ENCODE measurements at places on chromosomes 11 and 22.
A peak's percentile ranks its signal among the peaks of the same experiment; 100 is the strongest.

DNA sequence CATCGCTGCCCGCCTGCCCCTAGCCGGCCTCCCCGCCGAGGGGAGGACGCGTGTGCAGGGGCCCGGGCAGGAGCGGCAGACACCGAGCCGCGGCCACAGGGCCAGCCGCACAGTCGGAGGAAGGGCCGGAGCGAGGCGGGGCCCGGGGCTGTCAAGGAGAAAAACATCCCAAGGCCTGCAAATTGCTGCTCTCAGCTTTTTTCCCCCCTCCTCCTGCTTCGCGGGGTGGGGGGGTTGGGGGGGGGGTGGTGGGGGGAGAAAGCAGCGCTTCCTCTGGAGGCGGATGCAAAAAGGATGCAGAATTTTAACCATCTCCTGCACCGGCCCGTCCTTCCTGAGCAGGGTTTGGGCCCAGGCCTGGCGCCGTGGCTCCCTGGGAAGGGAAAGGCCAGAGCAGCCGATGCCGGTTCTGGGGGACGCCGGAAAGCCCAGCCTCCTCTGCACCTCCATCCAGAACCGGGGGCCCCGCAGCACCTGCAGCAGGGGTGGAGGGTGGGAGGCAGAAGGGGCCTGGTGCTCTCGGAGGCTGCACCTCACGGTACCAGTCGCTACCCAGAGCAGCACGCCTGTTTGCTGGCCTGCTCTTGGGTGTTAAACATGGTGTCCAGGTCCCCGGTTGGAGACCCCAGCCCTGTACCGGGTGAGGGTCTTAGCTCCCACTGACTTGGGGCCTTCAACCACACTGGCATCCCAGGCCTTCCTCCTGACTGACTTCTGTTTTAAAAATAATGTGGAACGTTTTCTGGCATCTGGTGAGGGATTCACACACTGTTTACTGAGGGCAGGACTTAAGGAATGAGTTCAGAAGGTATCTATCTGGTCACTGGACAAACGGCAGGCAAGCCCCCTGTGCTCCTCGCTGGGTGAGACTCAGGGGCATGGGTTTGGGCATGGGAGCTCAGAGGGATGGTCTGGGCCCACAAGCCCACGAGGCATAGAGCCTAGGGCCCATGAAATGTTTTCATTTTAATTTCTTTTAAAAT lies 77.4 kb upstream of the WNT7B start:
- DNase-seq = no peak

GRCh38 chr22:40449676-40450035 lies 79.3 kb downstream of the SGSM3 start:
- peak; percentile 76 for DNase-seq

- peak; percentile 11 for DNase-seq
Observed at GRCh38 chr11:78460471-78460870, 42.9 kb upstream of the GAB2 start.

- DNase-seq = no peak
Observed at GRCh38 chr11:70060611-70061293, 17.4 kb upstream of the ANO1 start.

GRCh38 chr11:87284306-87284705 lies 246.6 kb downstream of the TMEM135 start:
- DNase-seq = no peak

DNA sequence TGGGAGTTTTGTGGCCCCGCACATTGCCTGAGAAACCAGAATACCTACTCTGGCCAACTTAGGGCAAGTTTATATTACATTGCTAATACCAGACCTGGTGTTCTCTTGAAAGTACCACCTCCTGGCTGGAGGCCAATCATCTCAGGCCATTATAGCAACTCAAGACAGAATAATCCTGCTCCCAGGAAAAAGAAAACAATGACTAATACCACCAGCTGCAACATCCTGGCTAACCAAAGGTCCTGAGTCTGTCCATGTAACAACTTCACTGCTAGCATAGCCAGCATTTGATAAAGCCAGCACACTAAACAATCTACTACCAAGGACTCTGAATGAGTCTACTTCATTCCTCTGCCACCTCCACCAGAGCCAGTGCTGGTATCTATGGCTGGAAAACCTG lies 1298.7 kb upstream of the CNTN5 start:
- peak; percentile 41 for DNase-seq

DNA sequence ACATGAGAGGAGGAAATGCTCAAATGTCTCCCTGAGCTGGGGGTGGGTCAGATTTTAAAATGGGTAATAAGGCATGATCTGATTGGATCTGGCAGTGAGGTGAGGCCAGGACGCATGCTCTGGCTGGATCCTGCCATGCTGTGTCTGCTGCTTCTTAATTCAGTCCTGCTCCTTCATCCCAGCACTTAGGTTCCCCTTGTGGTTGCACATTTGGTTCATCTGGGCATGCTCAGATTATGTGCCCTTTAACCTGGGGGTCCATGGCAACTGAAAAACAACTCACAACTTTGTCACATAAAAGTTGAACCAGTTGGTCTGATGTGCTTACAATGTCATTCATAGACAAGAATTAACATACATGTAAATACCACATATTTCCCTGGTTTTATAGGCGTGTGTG lies 67.9 kb downstream of the PIWIL4 start:
- no peak for DNase-seq

GRCh38 chr11:68122936-68123539 lies 1.9 kb upstream of the CHKA start:
- DNase-seq = no peak

DNA sequence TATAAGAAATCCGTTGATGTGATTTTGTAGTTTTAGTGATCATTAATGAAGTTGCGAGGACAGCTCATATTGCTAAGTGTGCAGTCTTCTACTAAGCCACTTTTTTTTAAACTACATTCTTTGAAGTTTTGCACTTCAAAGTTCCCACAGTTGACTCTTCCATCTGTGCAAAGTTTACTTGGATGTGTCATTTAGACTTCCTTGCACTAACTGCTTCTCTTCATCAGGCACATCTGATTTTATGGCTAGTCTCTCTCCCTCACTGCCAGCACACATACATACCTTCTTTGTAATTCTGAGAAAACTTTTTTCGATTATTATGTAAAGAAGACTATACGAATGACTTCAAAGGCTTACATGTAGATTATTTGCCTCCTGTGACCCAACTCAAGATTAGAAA lies 250.0 kb downstream of the DYNC2H1 start:
- DNase-seq = no peak

DNA sequence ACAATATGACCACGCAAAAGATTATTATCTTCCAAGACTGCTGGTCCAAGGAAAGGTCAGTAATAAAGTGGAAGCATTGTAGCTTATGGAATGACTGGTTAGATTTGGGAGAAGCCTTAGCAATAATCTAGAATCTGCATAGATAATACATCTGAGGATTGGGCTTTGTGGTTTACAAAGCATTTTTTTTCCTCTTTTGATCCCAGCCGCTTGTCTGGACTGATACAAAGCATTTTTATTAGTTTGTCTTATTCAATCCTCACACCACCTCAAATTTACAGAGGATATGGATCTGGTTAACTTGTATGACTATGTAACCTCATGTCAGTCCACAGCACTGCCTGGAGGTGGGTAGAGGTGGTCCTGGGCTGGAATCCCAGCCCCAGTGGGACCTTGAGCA lies 990 bp upstream of the THRSP start:
- no peak for DNase-seq

- peak; percentile 46 for DNase-seq
Observed at GRCh38 chr11:126175393-126175792, 36.1 kb downstream of the RPUSD4 start.

- DNase-seq = peak; percentile 86
Observed at GRCh38 chr22:45529971-45530575, 27.4 kb downstream of the FBLN1 start.

- no peak for DNase-seq
Observed at GRCh38 chr11:63621071-63621470, 6.8 kb upstream of the PLAAT3 start.

DNA sequence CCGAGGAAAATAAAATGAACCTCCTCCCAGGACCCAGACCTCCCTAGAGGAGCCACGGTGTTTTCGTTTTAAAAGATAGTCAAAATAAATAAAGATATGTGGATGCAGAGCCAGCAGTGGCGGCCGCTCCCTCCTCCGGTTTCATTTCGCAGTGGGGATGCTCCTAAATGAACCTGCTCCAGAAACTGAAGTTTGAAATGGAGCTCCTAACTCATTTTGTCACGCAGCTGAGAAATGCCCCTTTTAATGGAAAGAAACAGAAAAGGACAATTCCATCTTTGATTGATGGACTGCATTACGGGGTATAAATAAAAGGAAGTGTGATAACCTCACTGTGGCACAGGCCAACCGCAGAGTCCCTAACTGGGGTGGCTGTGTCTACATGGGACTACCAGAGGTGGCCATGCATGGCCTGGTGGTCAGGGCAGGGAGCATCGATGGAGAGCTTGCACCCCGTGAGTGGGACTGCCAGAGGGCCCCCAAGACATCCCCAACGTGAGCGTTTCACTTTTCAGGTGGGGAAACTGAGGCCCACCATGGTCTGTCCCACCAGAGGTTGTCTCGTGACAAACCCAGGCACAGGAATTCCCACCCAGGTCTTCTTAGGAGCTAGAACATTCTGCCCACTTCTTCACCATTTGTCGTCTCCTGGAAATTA lies 426.6 kb downstream of the BRD1 start:
- DNase-seq = no peak

DNA sequence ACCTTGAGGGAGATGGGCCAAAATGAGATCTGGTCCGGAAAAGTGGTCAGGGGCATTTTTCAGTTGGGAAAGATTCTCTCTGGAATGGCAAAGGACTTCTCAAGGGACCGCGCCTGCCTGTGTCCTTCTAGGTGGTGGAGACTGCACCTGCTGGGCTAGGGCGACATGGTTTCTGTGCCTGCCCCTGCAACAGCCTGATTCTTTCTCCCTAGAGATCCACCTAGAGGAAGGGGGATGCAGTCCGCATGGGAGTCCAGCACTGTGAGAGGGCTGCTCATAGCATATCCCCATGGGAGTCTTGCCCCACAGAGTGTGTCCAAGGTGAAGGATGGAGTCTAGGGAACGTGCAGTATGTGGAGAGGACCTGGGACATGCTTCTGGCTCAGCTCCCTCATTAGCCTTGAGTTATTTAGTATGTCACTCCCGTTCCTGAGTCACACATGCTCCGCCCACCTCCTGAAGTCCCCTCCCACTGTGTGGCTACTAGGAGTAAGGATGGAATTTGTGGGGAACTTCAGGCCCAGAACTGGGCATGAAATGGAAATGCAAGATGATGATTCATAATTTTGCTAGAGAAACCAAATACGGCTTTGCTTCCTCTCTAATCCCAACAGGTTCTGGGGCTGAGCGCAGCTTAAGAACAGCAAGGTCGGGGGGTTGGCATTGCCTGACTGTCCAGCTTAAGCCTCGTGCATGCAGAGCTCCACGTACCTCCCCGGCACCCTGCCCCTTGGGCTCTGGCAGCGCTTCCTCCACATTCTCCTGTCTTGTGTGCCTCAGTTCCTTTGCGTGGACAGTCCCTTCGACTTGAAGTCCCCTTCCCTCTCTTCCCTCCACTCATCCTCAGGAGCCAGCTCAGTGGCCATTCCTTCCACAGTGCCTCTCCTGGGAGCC lies 35.0 kb downstream of the GRIK4 start:
- peak; percentile 92 for DNase-seq

- DNase-seq = no peak
Observed at GRCh38 chr22:38706901-38707195, 1.1 kb downstream of the GTPBP1 start.

DNA sequence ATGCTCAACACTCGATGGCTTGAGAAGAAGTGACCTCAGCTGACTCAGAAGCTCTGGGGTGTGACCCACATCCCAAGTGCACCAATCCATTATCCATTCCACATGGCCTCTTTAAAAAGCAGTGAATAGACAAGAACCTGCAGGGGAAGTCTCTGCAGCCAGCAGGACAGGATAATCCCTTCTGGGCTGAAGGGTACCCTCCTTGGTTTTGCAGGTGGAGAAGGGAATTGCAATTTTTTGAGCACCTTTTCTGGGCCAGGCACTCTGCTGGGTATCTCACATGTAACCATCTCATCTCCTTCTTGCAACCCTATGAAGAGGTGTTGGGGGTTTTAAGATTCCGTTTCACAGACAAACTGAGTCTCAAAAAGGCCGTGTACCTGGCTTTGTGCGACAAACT lies 76.6 kb downstream of the MYO18B start:
- no peak for DNase-seq

GRCh38 chr11:74269161-74269811 lies 42.2 kb downstream of the P4HA3 start:
- peak; percentile 55 for DNase-seq

GRCh38 chr11:112296044-112296443 lies 35.4 kb upstream of the PLET1 start:
- DNase-seq = no peak

DNA sequence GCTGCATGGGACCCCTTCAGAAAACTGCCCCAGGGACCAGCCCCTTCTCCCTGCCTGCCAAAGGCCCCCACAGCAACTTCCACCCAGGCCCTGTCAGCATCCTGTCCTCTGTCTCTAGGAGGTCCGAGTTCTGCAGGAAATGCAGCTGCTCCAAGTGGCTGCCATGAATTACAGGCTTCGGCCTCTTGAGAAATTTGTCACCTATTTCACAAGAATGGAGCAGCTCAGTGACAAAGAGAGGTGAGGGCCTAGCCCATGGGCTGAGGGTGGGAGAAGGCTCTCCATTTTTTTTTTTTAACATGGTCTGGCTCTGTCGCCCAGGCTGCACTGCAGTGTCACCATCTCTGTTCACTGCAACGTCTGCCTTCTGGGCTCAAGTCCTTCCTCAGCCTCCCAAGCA lies 7.3 kb downstream of the RGL4 start:
- DNase-seq = no peak

DNA sequence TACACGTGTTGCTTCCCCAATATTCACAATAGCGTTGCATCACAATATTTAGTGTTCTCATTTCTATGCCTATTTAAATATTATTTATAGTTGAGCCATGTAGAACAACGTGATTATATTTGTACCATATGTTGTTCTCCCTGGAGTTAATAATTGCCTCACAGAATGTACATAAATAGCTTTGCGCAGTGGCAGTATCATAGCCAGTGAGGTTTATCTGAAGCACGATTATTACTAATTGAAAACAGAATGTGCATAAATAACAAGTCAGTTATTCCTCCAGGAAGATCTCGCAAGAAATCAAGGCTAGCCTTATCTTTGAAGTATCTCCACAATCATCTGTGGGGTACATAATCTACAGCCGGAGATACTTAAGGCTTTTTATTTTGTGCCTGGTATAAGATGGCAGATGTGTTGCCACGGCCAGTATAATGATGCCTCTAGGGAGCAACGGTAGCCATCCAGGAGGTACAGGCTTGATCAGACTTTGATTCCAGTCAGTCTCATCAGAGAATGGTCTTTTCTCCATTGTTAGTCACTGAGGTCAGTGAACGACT lies 197.5 kb downstream of the MSANTD4 start:
- DNase-seq = peak; percentile 55

GRCh38 chr11:111101881-111102280 lies 143.6 kb upstream of the POU2AF2 start:
- DNase-seq = no peak

DNA sequence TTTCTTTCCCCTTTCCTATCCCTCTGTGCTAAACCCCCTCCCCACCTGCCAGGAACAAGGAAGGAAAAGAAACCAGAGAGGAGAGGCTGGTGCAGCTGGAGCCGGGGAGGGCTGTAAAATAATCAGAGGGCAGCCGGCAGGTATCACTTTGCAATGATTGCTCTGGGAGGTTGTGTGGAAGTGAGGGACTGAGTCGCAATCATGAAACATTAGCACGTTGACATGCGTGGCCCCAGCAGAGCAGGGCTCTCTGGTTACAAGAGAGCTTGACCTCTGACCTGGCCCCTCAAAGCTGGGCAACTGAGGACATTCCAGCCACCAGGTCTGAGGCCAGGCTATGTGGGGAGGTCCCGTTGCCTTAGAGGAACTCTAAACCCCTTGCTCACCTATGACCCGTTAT lies 170.8 kb upstream of the BDNF start:
- no peak for DNase-seq
